ENCODE measurements at places on chromosomes 13 and 19.

DNA sequence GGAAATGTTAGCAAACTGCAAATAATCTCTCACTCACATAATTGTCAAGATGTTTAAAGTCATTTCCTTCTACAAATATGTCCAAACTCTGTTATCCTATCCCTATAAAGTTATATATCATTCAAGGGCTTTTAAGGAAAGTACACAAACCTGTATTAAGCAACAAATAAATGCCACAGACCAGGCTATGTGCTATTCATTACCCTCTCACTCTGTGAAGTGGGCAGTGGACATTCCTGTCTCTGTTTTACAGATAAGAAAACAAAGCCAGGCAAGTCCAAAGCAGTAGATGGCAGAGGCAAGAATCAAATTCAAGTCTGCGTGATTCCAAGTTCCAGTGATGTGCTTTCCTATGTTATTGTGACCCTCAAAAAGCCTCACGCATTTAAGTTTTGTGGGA lies 140.6 kb downstream of the LHFPL6 start:
- DNase-seq = no peak

GRCh38 chr13:78599645-78600279 lies 3.6 kb downstream of the POU4F1 start:
- DNase-seq = no peak

DNA sequence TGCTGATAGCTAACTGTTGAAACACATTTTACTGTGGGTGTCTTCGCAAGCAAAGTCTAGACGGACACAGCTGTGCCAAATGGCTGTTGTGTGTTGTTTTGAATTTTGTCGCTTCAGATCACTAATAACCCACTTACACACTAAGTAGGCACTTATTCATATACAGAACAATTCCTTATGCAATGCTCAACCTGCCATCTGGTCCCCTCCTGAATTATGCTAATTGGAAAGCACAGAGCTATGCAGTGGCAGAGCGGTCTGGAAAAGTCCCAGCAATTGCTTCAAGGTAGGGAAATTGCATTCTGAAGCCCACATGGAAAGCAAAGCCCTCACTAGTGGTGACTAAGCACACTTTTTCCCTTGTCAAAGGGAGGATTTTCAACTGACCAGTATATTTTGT lies 69.9 kb downstream of the C13orf42 start:
- DNase-seq = no peak

GRCh38 chr19:45428384-45429231 lies 4.9 kb upstream of the ERCC1 start:
- no peak for DNase-seq

DNA sequence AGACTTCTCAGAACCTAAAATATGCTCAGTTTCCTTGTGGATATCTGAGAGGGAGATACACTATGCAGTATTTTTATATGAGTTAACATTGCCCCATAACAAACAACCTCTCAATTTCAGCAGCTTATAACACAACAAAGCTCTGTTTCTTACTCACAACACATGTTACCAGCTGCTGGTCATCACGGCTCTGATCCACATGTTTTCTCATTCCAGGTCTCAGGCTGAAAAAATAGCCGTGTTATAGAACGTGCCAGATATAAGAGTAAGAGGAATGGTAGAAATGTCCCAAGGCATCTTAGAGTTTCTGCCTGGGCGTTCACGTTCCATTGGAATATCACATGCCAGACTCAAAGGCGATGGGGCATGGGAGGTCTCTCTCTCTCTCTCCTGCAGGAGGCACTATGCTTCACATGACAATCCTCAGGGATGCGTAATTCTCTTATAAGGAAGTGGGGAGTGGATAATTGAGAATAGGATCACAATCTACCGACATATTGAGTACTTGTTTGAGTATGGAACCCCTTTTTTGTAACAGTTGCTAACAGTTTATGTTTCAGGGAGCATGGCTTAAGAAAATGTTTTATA lies 246.6 kb downstream of the NHLRC3 start:
- no peak for DNase-seq

- DNase-seq = no peak
These were observed 31.2 kb upstream of the DGKH start for GRCh38 chr13:42017264-42017663.

GRCh38 chr13:32150239-32150638 lies 118.7 kb downstream of the FRY start:
- DNase-seq = no peak

- DNase-seq = no peak
These were observed 26.3 kb upstream of the KL start for GRCh38 chr13:32989942-32990341.

DNA sequence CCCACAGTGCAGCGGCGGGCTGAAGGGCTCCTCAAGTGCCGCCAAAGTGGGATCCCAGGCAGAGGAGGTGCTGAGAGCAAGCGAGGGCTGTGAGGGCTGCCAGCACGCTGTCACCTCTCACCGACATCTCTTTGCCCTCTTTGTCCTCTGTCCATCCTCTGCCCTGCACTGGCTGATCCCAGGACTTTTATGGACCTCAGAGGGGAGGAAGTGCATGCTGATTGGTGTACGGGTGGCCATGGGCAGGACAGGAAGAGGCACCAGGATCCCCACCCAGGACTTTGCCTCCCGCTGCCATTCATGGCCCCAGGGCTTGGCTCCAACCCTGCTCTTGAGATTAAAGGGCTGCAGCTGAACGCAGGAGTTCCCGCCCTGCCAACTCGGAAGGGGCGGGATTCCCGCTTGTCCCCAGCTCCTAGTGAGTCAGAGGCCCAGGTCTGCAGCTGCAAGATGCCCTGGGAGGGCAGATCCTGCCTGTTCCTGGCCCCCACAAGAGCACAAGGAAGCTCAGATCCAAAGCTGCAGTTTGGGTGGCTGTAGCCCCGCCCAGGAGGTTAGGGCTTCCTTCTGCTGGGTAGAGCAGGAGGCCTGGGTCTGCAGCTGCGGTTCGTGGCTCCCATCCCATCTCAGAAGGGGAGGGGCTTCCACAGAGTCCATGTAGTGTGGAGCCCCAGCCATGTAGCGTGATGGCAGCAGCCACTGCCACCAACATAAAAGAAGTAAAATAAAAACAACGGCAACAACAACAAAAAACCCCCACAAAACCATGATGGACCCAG lies 1716.7 kb downstream of the SLITRK1 start:
- DNase-seq = no peak

GRCh38 chr19:18295034-18295451 lies 13.6 kb upstream of the JUND start:
- no peak for DNase-seq

- DNase-seq = no peak
These were observed 107.1 kb downstream of the DACH1 start for GRCh38 chr13:71759651-71760511.

DNA sequence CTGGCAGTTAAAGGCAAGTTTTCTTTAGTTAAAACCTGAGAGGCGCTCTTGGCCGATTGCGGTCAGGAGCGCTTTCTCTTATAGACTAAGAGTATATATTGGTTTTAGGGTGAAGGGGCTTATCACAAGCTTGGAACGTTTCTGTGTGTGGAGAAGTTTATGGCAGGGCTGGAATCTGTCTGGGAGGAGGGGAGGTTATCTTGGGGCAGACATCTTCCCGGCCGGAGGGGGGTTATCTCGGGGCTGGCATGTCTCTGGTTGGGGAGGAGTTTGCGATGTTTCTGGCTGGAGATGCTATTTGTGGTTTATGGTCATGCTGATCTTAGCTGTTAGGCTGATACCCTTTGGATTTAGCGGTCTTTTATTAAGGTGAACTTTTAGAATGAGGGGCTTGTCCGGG lies 18.3 kb downstream of the KDM4B start:
- no peak for DNase-seq

DNA sequence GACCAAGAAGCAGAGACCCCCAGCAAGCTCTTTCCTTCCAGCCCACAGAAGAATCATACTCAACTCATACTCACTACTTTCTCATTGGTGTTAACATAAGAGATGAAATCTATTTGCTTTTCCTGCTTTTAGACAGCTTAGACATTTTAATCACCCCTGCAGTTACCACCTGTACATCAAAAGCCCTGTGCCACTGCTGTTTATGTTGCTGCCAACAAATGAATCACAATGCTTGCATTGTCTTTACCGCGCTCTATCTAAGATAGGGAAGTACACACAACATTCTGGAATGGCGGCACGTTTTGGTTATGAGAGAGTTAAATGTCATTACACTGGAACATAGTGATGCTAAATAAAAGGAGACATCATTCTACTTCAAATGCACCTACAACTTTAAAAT lies 95.1 kb downstream of the ABCC4 start:
- DNase-seq = no peak

DNA sequence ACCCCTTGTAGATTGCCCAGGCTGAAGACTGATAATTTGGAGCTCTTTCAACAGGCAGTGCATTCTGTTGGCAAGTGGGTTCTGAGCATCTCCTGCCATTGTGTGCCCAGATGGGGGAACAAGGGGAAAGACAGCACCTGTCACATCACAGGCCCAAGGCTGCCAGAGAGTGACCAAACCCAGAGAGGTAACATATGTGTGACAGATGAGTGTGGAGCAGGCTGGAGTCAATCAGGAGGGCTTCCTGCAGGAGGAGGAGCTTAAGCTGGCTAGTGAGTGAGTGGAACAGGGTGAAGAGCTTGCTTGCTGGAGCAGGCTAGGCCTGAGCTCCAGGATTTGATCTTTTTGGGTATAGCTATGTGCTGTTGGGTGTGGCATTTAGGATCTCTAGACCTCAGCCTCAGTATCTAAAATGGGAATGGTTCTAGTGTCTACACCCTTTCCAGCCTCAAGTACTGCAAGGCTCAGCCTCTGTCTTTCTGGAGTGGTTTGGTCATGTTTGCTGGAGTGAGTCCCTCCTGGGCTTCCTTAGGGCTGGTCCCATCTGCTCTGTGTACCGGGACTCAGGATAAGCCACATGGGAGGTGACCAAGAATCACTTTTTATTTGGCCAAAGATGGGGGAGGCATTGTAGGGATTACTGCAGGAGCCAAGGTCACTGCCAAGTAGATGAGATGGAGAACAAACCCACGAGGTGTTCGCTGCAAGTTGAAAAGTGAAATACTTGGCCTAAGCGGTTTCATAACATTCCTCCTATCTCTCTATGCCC lies 152.4 kb upstream of the TSHZ3 start:
- DNase-seq = no peak

GRCh38 chr13:26784704-26785639 lies 24.4 kb upstream of the GPR12 start:
- DNase-seq = no peak

- DNase-seq = no peak
These were observed 158.1 kb downstream of the EFNB2 start for GRCh38 chr13:106377341-106377740.

DNA sequence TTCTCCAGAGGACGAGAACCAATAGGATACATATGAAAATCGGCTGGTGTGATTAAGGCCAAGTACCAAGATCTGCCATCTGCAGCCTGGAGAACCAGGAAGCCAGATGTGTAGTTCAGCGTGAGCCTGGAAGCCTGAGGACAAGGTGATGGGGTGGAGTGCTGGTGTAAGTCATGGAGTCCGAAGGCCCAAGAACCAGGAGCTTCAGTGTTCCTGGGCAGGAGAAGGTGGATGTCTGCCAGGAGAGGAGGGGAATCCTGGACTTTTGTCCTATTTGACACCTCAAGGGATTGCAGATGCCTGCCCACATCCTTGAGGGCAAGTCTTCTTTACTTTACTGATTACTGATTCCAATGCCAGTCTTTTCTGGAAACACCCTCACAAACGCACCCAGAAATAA lies 71.5 kb downstream of the SPATA13 start:
- DNase-seq = no peak

- no peak for DNase-seq
These were observed 984 bp downstream of the SIX5 start for GRCh38 chr19:45767881-45768654.

DNA sequence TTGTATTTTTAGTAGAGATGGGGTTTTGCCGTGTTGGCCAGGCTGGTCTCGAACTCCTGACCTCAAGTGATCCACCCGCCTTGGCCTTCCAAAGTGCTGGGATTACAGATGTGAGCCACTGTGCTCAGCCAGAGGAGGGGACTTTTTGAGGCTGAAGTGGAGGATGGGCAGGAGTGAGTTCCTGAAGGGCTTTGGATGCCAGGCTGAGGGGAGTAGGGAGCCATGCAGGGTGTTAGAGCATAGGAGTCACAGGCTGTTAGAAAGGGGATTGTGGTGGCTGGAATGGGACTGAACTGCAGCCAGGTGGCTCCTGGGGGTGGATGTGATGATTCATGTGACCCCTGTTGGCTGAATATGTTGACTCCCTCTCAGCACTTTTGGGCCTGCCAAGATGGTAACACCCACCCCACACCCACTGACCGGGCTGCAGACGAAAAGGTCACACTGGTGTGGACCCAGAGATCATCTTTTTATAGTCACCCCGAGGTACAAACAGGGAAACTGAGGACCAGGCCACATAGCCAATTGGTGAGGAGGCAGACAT lies 11.2 kb downstream of the CYP4F22 start:
- DNase-seq = no peak

GRCh38 chr13:113903912-113904311 lies 40.0 kb upstream of the GAS6 start:
- no peak for DNase-seq

GRCh38 chr19:35641515-35642151 lies at the start of gene ETV2:
ETV2 (plus strand) TSS chr19:35641745; CDS start chr19:35642461, 716 bp downstream.
- peak; percentile 47 for DNase-seq

DNA sequence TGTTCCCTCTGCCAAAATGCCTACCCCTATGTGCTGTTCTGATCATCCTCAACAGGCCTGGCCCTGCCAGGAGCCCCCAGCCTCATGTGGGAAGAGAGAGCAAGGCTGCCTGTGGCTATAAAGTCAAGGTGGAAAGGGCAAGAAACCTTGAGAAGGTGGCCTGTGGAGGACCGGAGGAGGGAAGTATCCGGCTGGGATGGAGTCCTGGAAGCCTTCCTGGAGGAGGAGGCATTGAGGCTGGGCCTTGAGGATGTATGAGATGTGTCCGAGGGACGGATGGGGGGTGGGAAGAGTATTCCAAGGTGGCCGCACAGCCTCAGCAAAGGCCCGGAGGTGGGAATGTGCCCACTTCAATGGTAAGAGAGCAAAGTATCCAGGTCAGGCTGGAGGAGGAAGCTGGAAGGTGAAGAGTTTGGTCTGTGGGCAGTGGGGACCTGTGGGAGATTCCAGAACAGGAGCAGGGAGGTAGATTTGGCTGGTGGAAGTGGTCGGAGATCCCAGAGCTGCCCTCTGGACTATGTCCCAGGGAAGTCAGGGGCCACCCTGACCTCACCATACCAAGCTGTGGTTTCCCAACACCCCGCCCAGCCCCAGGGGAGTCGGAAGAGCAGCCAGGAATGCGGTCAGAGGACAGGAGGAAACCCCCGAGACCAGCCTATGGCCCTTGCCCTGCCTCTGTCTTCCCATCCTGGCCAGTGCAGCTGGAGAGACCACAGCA lies 3.0 kb upstream of the PLIN4 start:
- no peak for DNase-seq

DNA sequence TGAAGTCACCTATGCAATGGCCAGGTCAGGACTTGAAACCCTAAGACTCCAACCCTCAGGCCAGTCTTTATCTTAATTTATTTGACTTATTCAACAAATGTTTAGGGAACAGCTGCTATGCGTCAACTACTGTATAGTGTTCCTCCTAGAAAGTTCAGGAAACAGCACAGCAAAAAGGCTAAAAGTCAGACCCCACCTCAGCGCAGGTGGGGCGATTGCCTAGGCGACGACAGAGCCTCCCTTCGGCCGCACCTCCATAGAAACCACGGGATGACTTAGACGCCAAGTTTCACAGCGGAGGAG lies 502 bp downstream of the VRK3 start:
- no peak for DNase-seq

GRCh38 chr19:12933287-12934072 lies at the start of gene FARSA:
FARSA (minus strand) TSS chr19:12933711; CDS start chr19:12933696, 15 bp downstream.
- DNase-seq = peak; percentile 92

Data from activated CD4-positive, alpha-beta T cell treated with anti-CD3 and anti-CD28 coated beads, Interleukin-2, amount 10 ng/mL, durations not matched to agents 7 days and 5 days (primary cell).